GM13977 (cell line): ENCODE measurements at places on chromosomes 3 and 15.

DNA sequence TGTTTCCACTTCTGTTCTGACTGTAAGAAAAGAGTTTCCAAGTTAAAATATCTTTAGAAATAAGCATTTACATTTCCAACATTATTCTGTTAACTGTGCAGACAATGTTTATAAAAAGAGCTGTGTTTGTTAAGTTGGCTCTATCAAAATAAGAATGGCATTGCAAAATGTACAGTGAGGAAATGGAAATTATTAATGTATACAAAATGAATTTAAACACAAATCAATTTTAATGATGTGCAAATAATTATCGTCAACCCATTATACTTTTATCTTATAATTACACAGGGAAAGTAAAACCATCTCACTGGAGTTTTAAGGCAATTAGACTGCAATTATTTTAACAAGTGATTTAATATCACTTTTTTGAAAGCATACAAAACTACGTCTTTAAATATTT, 17.5 kb downstream of the MRPS22 start:
- no peak for DNase-seq

DNA sequence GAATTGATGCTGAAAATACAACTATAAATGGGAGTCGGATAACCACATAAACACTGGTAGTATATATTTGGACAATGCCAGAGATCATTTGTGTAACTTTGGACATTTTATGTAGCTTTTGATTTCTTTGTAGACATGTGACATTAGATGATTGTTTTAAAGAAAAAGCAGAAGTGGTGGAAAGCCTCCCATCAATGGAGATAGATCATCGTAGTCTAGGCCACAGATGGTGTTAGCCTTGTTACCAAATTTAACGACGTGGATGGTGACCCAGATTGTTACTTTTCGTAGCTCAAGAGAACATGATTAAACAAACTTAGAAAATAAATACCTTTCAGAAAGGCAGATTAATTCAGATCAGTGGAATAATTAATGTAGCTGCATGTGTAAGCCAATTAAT, 8.8 kb downstream of the CACNA1D start:
- no peak for DNase-seq

DNA sequence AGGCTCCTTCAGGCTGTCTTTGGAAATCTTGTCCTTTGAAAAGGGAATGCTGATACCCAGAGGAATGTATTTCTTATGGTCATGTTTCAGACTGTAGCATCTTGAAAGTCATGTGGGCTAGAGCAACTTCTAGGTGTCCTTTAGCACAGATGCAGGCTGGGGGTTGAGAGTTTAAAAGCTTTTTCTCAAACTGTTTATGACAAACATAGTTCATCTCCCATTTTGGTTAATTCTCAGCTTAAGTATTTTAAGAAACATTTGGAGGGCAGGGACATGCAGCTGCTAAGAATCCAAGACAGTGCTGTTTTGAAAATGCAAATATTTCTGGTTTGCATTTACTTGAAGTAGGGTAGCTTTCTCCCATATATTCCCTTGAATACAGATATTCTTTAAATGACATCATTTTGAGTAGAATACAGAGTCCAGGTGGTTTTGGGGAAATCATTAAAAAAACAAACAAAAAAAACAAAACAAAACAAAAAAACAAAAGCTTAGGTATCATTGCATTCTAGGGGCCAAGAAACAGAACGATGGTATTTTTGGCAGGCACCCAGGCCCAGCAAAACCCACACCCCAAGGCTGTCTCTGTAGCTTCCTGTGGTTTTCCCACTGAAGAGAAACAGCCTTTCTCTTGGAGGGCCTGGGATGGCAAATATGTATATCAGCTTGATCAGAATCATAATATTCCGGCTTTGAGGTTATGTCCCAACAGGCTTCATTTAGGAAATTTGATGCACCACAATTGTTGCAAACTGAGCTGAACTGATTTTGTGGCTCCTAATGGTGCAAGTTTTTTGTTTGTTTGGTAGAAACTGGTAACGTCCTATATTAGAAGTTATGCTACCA, 120.0 kb downstream of the ATG7 start:
- no peak for DNase-seq

GRCh38 chr3:157844216-157844615, 262.0 kb downstream of the SHOX2 start:
- DNase-seq, result no peak

- no peak for DNase-seq
Measured at GRCh38 chr15:40028853-40029252, 10.1 kb downstream of the SRP14 start.

DNA sequence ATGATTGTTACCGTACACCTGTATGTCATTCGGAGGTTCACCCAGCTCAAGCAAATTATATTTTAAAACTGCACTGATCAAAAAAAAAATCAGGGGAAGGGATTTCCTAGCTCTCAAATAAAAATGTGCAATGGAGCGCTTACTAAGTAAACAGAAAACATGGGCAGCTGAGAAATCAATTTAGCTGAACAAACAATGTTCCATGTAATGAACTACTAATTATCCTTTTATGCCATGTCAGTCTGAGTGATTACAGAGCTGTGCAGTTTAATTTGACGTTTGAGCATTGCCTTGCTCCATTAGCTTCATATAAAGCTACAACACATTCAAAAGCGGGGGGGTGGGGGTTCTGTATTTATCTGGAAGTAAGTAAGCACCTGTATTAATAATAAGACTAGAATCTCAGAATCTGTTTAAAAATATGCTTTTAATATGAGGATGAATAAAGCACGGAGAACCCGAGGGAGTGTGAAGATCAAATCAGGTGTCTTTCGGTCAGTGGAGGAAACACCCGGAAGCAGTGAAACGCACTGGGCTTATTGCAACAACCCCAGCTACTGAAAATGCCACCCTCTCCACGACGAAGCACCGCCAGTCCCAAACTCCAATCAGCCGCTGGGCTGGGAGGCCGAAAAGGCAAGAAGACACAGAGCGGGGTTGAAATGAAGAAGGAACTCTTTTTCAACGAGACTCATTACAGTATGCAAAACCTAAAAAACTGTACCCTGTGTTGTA, 196.5 kb upstream of the ATP11B start:
- DNase-seq, result no peak

- no peak for DNase-seq
Measured at GRCh38 chr3:114848643-114849350, 298.3 kb downstream of the ZBTB20 start.

GRCh38 chr3:15316998-15317435, 15.4 kb downstream of the SH3BP5 start:
- DNase-seq, result no peak

- no peak for DNase-seq
Measured at GRCh38 chr15:57549935-57550334, 41.8 kb upstream of the MYZAP start.

GRCh38 chr15:29712149-29712885, 110.0 kb downstream of the TJP1 start:
- no peak for DNase-seq

DNA sequence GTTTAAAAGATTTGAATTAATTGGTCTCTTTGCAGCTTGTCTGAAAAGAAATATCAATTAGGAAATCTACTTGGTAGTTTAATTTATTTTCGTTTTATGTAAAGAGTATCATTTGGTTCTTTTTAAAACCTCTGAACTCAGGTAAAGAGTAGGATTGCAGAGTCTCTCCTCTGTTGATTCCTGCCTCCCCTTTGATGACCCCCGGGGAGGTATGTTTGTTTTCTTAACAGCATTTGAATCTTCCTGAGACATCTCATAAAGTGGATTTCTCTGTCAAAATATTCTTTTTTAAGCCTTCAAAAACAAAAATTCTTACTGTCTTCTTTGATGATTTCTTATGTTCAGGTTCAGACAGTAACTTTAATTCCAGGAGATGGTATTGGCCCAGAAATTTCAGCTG, 8.0 kb downstream of the IDH3A start:
- DNase-seq, result no peak

GRCh38 chr3:49032646-49033304, 3.6 kb upstream of the IMPDH2 start:
- no peak for DNase-seq
